Stimulated activated CD8-positive, alpha-beta memory T cell treated with anti-CD3 and anti-CD28 coated beads, Interleukin-15, amount 100 ng/mL, for 4 hours (primary cell): ENCODE measurements at places on chromosomes 3 and 15.

DNA sequence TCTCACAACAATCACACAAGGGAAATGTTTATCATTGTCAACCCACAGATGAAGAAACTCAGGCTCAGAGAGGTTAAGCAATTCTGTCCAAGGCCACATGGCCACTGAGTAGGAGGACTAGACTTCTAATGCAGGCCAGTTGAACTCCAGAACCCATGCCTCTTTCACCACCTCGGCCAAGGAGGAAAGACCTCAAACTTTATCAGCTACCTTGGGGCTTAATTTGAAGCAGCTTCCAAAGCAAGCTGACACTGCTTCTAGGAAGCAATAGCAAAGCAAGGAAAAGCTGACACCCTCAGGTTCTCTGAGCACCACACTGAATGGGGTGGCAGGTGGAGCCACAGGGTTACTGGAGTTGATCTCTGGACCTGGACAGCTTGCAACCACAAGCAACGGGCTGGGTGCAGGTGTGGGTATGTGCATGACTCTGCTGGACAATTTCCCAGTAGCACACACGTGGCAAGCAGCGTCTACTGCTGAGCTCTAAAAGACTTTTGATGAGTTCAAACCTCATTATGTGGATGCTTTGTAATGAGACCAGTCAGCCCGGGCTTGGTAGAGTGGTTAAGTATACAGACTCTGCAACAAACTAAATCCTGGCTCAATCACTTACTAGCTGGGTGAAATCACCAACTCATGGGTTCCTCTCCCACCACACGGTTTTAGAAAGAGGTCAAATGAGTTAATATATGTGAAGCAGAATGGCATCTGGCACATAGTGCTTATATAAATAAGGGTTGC lies 23.1 kb downstream of the CCNL1 start:
- DNase-seq: no peak

DNA sequence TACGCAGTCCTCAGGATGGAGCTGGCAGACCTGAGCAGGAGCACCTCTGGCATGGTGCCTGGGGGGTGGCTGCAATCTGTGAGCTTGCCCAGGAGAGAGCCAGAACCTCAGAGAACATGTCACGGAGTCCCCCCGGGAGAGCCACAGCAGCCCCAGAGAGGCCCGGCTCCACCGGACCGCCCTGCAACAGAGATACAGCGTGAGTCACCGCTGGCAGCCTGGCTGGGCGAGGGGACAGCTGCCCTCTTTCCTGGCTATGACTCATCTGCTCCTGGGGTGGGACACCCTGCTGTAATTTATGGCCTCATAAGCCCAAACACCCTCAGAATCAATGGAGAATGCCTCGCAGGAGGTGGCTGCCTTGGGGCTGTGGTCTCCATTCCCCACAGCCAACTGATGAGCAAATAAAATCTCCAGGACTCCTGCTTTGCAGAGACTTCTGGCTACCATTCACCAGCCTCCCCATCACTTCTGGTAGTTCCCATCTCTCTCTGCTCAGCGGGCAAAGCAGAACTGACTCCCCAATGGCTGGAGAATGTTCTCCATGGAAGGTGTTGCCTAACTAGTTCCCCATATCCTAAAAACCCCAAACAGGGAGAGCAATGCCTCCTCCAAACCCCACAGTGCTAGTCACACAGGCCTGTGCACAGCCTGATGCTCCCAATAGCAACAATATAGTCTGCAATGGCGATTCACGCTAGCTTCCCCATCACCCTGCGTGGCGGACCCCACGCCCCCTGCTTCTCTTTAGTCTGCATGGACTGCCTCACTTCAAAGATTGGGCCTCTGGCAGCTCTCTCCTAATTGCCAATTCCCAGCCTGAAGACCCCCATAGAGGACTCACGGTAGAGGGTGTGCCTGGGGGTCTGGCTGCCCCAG lies 21.6 kb downstream of the ACSBG1 start:
- DNase-seq: no peak

DNA sequence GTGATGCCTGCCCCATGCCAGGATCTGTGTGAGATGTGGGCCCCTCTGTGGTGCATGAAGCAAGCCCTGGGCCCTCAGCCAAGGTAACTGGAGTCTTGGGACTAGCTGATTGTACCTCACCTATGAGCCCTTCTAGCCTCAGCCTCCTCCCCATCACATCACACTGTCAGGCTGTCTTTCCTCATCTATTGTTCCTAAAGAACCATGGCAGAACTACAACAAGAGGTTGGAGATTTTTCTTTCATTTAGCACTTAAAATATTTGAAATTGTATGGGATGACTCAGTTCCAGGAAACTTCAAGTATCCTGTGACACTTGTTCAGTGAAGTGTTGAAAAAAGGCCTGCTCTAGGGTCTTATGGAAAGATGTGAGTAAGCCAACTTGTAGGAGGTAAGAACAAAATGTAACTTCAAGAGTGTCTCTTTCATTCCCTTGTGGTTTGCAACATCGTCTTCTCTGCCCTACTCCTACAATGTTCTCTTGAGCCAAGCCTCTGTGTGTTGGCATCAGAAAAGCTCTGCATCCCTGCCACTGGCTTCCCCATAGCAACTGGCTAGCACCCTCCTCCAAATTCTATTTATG lies 58.7 kb upstream of the TIPARP start:
- no peak for DNase-seq

DNA sequence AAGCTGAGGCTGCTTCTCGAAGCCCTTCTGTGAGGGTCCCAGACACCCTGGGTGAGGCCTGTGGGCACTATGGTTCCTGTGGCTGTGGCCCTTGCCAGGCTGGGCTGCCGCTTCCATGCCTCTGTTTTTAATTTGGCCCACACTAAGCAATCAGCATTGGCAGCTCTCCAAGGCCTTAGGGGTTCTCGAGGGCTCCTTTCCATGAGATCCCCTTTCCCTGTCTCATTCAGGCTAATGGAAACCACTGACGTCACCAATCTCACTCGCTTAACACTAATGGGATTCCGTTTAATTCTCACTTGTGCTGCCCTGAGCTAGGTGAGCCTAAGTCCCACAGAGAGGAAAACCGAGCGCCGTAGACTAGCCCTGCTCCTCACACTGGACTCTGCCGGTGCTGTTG lies 60.2 kb upstream of the RAB6B start:
- no peak for DNase-seq

GRCh38 chr3:34575776-34576175 lies 777.3 kb downstream of the PDCD6IP start:
- DNase-seq: no peak
